ENCODE measurements at places on chromosomes 6 and 20.

- DNase-seq = no peak
Measured at GRCh38 chr20:12596863-12597262, 411.9 kb upstream of the SPTLC3 start.

- no peak for DNase-seq
Measured at GRCh38 chr6:107624541-107624940, 134.6 kb downstream of the SOBP start.

DNA sequence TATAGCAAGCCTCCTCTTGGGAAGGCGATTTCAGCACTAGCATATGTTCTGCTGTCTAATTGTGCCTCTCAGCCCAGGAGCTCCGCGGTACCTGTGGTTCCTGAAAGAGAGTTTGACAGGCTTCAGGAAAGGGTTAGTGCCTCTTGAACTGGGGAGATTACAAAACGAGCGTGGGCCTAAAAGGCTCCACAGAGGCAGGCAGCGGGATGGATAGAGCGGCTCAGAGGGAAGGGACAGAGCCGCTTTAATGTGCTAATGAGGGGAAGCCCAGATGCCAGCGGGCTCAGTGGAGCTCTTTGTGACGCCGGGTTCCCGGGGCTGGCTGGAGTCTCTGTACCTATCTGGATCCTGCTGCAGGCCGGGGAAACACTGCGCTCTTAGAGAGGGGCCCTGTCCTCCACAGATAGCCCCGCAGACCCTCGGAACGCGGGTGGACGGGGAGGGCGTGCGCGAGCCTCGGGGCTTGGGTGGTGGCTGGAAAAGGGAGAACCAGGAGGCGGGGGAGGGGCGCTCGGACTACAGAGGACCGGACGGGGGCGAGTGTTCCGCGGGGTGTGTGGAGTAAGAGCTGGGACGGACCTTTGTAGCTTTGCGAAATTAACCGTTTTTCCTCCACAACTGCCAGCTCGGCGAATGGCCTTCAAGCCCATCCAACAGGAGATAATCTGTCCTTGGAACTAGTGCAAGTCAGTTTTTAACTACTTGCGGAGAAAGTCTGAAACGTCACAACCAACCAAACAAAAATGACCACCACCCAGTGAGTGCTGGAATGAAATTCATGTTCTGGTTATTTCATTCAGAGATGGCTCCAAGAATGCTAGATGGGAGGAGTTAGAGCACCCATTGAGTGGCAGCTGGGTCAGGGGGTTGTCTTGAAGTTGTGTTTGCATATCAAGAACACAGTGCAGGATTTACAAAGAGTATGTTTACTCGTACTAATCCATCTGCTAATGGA is 13.0 kb downstream of the SLC35F1 start:
- no peak for DNase-seq

GRCh38 chr20:62551407-62552323 is 75.9 kb upstream of the GATA5 start:
- peak; percentile 27 for DNase-seq

GRCh38 chr6:36962874-36963273 is 8.3 kb downstream of the PI16 start:
- DNase-seq = peak; percentile 95

GRCh38 chr20:22836211-22836610 is 198.9 kb upstream of the SSTR4 start:
- no peak for DNase-seq

DNA sequence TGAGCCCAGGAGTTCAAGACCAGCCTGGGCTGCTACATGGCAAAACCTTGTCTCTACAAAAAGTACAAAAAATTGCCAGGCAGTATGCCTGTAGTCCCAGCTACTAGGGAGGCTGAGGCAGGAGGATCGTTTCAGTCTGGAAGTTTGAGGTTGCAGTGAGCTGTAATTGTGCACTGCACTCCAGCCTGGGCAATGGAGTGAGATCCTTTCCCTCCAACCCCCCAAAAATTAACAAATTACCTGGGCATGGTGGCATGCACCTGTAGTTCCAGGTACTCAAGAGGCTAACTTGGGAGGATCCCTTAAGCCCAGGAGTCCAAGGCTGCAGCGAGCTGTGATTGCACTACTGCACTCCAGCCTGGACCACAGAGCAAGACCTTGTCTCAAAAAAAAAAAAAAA is 29.4 kb upstream of the GMPR start:
- DNase-seq = no peak

GRCh38 chr6:44072959-44073611 is 54.2 kb downstream of the MRPL14 start:
- peak; percentile 79 for DNase-seq

DNA sequence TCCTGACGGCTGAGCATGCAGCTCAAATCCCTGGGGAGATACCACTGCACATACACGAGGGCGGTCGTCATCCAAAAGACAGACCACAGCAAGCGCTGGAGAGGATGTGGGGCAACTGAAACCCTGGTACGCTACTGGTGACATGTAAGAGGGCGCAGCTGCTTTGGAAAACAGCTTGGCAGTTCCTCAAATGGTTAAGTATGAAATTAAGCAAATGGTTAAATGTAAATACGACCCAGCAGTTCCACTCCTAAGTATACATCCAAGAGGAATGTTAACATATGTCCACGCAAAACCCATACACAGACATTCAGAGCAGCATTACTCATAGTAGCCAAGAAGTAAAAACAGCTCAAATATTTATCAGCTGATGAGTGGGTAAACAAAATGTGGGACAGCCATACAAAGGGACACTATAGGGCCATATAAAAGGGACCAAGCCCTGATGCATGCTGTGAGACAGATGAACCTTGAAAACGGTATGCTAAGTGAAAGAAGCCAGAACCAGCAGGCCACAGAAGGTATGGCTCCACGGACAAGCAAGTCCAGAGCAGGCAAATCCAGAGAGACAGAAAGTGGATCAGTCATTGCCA is 38.5 kb downstream of the RIPOR3 start:
- DNase-seq = no peak

- no peak for DNase-seq
Measured at GRCh38 chr6:86952991-86953390, 15.7 kb downstream of the HTR1E start.

- DNase-seq = peak; percentile 7
Measured at GRCh38 chr6:107495196-107495643, 5.3 kb downstream of the SOBP start.

DNA sequence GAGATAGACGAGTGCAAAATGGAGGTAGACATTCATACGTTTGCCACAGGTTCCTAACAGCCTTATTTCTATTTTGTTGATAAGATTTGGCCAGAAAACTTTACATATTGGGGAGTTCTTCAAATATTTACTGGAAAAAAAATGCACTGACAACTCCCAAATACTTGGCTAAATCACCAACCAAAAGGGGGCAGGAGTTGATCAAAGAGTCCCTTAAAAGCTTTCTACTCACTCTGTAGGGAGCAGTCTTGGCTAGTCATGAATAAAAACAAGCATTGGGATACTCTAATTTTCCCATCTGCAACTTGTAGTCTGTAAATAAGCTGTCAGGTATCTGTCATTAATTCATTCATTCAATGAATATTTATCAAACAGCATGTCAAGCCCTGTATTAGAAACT is 18.4 kb downstream of the TENT5A start:
- DNase-seq = peak; percentile 67

DNA sequence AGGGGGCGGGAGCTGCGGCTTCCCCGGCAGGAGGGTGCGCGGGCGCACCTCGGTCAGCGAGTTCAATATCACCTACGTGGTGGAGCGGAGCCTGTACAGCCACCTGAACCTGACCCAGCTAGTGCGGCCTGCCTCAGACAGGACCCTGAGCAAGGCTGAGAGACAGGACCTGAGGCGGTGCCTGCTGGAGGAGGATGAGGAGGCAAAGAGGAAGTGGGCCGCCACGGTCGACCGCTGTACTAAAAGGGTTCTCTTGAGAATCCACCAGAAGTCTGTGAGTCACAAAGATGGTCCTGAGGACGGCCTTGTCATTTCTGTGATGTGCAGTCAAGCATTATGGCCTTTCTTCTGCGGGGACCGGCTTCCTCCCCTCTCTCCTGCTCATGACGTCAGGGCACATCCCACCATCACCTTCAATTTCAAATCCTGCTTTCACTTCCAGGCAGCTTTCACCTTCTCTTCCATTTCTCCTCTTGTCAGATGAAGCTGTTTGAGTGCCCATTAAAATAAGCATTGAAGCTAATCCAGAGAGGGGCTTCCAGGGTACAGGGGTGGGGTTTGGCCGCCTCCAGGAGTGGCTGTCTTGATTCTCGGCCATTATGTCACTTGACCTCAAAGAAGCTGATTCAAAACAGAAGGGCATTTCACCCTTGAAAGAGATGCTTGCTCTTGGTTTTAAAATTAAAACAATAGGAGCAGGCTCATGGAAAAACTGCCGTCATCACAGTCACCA is 177.6 kb downstream of the SASH1 start:
- no peak for DNase-seq

GRCh38 chr6:42923666-42924065 is 5.6 kb upstream of the CNPY3 start:
- DNase-seq = peak; percentile 55

- no peak for DNase-seq
Measured at GRCh38 chr6:19734519-19734918, 102.7 kb upstream of the ID4 start.

DNA sequence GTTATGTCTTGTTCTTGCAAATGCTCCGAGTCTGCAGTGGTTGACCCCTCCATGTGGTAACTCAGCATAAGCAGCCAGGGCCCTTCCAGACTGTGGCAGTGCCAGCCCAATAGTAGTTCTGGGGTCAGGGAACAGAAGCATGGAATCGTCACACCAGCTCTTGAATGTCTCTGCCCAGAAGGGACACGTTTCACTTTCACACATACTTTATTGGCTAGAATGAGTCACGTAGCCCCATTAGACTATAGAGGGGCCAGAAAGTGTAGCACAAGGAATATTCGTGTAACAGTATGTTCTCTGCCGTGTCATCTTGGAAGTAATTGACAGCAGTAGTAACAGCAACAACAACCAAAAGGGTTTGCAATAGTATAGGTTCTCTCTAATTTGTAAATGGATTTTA is 254.7 kb downstream of the FARS2 start:
- DNase-seq = no peak

DNA sequence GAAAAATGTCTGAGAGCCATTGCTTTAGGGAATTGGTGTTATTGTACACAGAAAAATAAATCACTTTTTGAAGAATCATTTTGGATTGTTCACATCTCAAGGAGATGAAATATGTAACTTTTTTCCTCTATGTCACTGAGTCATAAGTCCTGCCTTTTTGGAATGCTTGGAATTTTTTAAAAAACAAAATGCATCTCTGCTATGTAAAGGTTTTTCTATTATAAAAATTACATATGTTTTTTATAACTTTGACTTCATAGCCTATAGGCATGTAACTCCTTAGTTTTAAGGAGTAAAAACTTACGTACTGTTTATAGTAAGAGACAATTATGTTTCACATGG is 8.7 kb downstream of the RNF144B start:
- DNase-seq = no peak

DNA sequence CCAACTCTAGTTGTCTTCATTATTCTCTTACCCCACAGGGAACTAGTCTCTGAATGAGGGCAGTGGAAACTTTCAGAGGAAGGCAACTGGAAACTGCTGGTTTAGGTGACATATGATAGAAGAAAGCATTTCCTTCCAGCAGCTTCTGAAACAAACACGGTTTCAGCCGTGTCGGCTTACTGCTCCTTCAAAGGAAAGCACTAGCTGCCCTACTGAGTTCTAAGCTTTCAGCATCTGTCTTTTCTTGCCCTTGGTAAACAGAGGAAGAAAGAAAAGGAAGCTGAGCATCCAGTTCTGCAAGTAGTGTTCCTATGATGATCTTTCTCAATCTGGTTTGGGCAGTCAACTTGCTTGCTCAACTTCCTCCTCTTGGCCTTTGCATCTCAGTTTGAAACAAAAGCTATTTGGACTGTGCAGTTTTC is 117.5 kb upstream of the CEP85L start:
- peak; percentile 92 for DNase-seq

- no peak for DNase-seq
Measured at GRCh38 chr6:259901-260508, 32.3 kb upstream of the DUSP22 start.

- DNase-seq = no peak
Measured at GRCh38 chr6:15539722-15540270, 123.0 kb downstream of the DTNBP1 start.

- DNase-seq = no peak
Measured at GRCh38 chr6:157089258-157089657, 234.1 kb downstream of the TMEM242 start.

GRCh38 chr20:251354-251753 is 6.2 kb upstream of the DEFB132 start:
- peak; percentile 39 for DNase-seq

GRCh38 chr20:12270863-12271262 is 353.2 kb downstream of the BTBD3 start:
- DNase-seq = no peak

DNA sequence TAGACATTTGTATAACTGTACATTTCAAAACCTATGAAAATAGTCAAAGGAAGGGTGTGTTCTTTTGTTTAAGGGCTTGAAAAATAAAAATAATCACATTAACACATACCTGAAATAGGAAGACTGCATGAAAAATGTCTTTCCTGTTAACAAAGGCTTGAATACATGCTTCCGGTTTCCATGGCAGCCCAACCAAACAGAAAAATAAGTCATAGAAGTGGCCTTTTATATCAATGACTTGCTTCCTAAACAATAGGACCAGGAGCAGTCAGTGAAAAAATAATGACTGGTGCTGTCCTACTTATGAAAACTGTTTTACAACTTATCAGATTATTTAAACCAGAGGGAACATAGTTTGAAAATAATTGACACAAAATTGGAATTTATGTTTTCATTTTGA is 412.6 kb upstream of the PLCB4 start:
- DNase-seq = no peak

GRCh38 chr6:44120692-44121443 is 6.4 kb downstream of the MRPL14 start:
- DNase-seq = no peak

DNA sequence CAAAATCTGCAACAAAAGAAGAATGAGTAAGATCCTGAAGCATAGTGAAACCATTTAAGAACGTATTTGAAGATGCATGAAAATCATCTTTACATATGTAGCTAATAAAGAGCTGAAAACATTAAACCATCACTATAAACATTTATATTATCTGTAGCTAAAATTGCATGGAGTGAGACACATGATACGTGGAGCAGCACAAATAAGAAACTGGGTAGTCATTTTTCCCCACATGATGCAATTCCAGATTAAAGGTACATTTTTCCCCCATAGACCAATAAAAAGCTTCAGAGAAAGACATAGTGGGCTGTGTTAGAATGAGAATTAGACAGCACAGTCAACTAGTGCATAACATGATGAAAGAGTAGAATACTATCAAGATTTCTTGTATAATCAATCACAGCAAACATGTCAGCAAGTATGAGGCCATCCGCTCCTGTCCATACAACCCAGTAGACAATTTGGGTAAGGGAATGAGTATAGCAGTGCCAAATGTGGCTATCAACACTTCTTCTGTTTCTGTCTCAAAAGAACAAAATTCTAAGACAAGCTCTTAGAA is 67.0 kb downstream of the RSPO3 start:
- DNase-seq = no peak

DNA sequence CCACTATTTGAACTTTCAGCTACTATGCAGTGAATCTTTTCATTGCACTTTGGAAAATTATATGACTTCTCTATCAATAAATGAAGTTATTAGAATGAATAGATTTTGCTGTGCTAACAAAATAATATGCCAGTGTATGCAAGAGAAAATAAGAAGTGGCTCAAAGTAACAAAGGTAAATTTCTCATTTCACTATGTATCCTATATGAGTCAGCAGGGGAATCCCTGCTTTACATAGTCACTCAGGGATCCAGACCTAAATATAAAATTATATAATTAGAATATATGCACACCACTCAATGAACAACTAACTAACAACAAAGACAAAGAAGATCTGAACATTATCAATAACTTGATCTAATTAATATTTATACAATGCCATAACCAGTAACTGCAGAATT is 390.8 kb upstream of the IRAK1BP1 start:
- DNase-seq = no peak
